ENCODE measurements at places on chromosomes 11 and 22.

GRCh38 chr22:49678137-49678841 is 149.4 kb downstream of the BRD1 start:
- no peak for DNase-seq

- no peak for DNase-seq
Measured at GRCh38 chr11:117917591-117918151, 11.5 kb downstream of the TMPRSS13 start.

GRCh38 chr22:50105208-50106100 is 15.6 kb downstream of the MOV10L1 start:
- peak; percentile 66 for DNase-seq

DNA sequence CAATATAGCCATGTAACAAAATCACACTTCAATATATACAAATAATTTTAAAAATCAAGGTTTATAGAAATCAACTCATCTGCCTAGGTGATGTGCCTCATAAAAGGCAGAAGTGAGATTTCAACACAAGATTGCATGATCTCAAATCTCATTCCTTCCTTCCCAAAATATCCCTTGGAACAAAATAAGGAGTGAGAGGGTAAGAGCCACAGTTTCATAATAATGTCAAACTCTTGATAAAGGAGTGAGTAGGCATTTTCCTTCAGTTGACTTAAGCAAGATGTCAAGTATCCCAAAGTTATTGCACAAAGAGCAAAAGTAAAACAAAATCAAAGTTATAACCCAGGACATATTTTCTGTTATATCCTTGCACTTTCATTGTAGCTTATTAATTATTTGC is 81.3 kb downstream of the C22orf31 start:
- DNase-seq = no peak

Data from suppressor macrophage (primary cell).